T47D (cell line): ENCODE measurements at places on chromosomes 1 and 21.

- no peak for DNase-seq
Observed at GRCh38 chr1:222331340-222331739, 216.6 kb downstream of the HHIPL2 start.

DNA sequence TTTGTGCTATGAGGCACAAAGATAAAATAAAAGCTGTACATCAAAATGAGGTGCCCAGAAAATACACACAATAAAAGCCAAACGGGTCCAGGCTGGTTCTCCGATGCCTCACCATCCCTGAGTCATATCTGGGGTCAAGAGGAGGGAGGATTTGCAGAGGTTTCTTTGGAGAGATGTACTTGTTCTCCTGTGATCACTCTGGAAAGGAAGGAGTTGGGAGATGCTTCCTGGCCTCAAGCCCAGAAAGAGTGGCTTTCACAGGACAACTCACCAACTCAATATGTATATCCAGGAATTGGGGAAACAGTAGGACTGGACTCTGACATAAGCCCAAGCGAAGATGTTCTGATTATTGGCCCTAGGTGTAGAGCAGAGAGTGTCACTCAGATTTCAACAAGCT is 51.9 kb downstream of the DIPK1A start:
- DNase-seq, result no peak

DNA sequence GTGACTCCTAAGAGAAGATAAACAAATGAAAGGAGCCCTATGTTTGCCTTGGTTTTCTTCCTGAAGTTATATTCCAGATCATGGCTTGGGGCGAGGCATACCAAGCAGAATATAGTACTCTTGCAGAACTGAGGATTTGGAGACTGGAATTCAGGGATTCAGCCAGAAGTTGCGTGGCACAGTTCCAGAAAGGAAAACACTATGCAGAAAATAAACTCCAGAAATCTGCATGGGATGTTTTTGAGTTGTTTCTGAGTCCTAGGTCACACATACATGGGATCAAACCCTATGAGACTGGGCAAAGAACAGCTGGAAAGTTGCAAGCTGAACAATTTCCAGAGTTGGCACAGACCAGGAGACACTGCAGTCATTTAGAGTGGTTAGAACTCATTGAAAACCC is 42.9 kb upstream of the IFFO2 start:
- peak; percentile 65 for DNase-seq

GRCh38 chr21:29669416-29669815 is 270.4 kb downstream of the GRIK1 start:
- no peak for DNase-seq

DNA sequence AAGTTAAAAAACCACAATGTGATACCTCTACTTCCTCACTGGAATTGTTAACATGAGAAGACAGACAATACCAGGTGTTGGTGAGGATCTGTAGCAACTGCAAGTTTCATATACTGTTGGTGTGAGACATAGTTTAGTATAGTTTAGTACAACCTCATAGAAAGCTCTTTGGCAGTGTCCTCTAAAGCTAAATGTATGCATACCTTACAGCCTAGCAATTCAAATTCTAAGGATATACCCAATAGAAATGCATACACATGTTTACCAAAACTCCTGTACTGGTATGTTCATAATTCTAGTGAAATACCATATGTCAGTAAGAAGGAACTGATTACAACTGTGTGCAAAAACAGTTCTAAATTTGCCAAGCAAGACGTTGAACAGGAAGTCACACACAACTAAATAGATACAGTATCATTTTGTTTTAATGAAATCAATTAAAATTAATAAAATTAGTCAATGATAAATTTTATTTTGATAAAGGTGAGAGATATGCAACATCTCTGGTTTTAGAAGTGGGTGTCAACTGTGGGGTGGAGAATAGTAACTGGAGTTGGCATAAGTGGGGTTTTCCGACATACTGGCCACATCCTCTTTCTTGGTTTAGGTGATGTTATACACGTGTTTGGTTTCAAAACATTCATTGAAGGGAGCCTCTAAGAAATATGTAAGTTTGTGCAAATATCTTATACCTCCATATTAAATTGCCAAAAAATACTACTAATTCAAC is 450.7 kb downstream of the PTPRC start:
- DNase-seq, result no peak

- DNase-seq, result no peak
Observed at GRCh38 chr1:183764981-183765380, 39.9 kb upstream of the RGL1 start.

DNA sequence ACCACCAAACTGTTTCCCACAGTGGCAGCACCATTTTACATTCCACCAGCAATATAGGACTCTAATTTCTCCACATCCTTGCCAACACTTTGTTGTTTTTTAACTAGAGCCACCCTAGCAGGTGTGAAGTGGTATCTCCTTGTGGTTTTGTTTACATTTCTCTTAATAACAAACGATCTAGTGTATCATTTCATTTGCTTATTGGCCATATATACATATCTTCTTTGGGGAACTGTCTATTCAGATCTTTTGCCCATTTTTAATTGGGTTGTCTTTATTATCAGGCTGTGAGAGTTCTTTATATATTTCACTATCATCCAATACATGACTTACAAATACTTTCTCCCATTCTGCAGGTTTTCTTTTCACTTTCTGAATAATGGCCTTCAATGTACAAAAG is 18.0 kb downstream of the TRIM33 start:
- no peak for DNase-seq

DNA sequence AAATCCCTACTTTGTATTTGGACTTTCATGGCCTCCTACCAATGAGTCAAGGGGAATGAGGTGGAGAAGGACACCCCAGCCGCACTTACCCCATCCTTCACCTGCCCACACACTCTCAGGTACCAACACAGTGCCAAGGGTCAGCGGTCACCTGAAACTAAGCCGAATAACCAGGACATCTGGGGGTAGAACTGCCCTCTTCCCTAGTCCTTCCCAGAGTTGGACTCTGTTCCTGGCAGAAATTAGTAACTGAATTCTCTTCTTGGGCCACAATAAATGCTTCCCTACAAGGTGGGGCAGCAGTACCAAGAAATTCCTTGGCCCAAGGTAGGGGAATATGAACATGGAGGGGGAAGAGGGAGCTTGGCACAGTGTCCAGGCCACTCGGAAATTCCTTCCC is 7.3 kb downstream of the SLC45A3 start:
- DNase-seq, result no peak

DNA sequence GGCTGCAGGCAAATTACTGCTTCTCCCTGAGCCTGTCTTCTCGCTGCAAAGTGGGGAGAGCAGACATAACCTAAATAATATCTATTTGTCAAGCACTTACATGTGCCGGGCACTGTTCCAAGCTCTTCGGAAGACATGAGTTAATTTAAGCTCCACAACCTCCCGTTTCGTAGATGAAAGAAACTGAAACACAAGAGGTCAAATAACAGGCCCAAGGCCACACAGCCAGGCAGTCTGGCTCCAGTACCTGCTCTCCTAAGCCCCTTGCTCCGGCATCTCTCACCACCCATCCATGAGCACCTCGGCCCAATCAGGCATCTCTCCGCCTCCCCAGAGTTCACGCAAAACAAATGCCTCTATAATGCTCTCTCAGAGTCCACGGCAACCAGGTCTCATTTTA is 65.4 kb downstream of the TAS1R2 start:
- DNase-seq, result no peak

- no peak for DNase-seq
Observed at GRCh38 chr1:224957696-224958095, 28.2 kb downstream of the DNAH14 start.

DNA sequence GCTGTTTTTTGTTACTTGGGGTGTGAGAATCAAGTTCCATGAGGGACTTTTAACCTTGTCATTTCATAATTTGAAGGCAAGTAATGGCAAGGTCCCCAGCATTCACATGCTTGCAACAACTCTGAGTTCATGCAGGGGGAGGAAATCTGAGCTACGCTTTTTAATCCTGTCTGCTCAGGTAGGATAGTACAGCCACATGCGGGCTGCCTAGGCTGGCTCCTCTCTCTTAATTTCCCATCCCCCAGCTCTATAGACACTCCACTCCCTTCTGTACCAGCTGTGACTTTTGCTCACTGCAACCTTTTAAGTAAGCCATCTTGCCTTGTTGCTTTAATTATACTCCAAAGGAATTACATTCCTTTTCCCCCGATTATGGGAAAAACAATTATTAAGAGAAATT is 30.1 kb downstream of the PTGFR start:
- no peak for DNase-seq

DNA sequence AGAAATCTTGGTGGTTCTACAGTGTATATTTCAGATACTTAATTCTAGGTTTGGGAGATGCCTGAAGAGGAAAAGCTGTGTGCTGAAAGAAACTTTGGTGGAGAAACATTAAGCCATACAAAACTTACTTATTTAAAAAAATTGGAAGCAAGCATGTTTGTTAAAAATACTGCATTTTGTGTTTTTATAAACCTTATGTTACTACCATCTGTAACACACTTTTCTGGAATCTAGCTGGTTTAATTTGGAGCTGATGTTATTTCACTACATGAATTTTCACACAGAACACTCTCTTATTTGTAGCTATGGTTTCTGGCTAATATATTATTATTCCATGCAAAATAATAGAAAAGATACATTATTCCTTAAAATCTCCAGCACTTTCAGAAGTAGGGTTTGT is 710.7 kb downstream of the ADGRL2 start:
- DNase-seq, result no peak

DNA sequence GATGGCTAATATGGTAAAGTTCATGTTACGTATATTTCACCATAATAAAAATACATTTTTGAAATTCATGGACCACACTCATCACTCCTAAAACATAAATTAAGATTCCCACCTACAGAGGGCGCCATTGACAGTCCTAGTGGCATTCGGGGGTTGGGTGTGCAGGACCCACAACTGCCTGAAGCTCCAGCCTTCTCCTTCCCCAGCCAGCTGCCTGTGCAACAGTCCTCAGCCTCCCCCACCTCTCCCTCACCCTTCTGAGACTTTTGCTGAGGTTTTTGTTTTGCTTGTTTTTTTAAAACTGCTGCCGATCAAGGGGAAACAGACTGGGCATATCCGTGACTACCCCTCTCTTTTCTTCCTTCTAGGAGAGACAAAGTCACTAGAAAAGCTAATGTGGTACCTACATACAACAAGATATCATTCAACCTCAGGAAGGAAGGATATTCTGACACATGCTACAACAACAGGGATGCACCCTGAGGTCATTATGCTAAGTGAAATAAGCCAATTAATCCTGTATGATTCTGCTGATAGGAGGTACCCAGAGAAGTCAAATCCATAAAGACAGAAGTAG is 9.2 kb upstream of the EVA1C start:
- DNase-seq, result peak; percentile 48

DNA sequence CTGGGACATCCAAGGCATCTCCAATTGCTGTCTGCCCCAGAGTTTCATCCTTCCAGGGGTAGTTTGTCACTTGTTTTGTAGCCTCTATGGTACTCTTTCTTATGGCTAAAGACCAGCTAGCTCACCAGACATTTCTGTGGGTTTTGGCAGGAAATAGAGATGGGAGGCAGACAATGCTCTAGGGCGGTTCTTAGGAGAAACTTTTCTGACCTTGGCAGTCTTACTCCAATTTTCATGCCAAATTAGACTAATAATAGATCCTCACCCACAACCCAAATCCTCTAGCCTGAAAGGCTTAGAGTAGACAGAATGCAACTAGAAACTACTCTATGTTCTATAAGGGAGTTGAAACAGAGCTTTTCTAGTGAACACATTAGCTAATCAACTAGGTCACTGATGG is 69.8 kb downstream of the LRIG2 start:
- no peak for DNase-seq

- DNase-seq, result no peak
Observed at GRCh38 chr1:246587606-246588005, 21.4 kb downstream of the CNST start.

DNA sequence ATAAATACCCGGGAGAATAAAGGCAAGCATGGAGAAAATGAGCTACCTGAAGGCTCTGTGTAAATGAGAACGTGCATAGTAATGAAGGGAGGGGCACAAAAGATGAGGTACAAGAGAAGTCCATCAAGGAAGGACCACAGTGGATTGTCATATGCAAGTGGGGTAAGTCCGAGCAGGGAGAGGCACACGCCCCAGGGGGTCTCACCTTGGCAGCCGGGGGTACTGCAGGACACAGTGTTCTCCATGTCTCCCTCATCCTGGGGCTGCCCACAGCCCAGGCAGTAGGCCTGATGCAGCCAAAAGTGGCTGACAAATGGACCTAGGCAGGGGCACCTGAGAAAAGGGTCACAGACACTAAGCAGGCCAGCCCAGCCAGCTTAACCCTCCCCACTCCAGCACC is 10.0 kb downstream of the DCST2 start:
- DNase-seq, result no peak

- no peak for DNase-seq
Observed at GRCh38 chr1:62245201-62245600, 50.6 kb downstream of the L1TD1 start.

DNA sequence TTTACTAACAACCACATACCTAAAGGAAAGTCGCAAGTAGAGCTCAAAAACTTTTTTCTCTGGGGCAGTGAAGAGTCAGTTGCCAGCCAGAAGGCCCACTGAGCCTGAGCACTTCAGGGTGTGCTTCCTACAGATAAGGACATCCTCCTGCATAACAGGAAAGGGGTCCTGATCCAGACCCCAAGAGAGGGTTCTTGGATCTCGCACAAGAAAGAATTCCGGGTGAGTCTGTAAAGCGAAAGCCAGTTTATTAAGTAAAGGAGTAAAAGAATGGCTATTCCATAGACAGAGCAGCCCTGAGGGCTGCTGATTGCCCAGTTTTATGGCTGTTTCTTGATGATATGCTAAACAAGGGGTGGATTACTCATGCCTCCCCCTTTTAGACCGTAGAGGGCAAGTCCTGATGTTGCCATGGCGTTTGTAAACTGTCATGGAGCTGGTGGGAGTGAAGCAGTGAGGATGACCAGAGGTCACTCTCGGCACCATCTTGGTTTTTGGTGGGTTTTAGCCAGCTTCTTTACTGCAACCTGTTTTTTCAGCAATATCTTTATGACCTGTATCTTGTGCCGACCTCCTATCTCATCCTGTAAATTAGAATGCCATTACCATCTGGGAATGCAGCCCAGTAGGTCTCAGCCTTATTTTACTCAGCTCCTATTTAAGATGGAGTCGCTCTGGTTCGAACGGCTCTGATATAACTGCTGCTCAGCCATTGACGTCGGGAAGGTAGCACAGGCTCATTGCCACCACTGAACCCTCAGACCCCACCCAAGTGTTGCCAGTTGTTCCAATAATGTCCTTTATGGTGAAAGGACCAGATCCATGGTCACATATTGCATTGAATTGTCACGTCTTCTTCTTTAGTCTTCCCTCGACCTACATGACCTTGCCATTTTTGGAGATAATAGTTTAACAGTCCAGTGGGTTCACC is 96.6 kb upstream of the ERRFI1 start:
- DNase-seq, result no peak

GRCh38 chr1:37509181-37509580 is 5.4 kb downstream of the MEAF6 start:
- no peak for DNase-seq

- DNase-seq, result no peak
Observed at GRCh38 chr1:67679691-67680090, 5.3 kb upstream of the GADD45A start.

- no peak for DNase-seq
Observed at GRCh38 chr1:111450185-111450584, 921 bp downstream of the ATP5PB start.
